ENCODE measurements at places on chromosomes 4 and X.

GRCh38 chr4:143668930-143669552, 31.4 kb downstream of the FREM3 start:
- DNase-seq, result no peak

- peak; percentile 13 for DNase-seq
These were observed at the start of gene GUCY1B1 for GRCh38 chr4:155758481-155759371. Gene GUCY1B1 (plus strand): TSS chr4:155759021. CDS start chr4:155759141, 120 bp downstream.

DNA sequence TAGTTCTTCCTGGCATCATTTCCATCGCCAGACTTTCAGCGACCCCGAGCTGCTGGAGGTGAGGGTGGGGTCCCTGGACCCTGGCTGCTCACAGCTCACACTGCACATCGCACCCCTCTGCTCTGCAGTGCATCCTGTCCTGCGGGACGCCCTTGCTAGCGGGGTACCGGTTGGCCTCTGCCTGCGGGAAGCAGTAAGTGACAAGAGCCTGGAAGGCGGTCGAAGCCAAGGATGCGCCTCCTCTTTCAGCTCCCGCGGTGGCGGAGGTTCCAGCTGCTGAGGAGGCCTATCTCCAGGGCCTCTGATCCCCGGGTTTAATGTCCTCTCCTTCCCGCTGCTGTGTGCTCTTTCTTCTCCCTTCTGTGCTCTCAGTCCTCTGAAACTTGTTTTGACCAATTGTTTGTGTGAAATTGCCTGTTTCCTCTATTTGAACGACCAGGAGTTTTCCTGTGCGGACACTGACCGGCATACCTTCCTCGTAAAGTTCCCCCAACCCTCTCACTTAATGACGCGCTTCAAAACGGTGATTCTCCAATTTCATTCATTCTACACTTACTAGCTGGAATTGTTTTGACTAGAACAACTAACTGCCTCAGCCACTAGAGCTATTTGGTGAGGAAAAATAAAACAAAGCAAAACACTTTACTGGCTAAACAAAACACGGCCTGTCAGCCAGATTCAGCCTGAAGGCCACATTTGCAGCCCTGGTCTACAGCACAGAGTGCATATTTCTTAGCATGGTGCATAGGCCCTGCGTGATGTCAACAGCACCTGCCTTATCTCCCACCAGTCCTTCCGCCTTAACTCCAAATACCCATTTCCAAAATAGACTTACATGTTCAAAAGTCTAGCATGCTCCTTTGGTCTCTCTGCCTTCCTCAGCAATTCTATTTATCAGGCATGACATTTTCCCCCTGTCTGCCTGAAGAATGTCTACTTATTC, 28.0 kb downstream of the MGAT4D start:
- no peak for DNase-seq

- no peak for DNase-seq
These were observed 10.9 kb upstream of the TMPRSS11D start for GRCh38 chr4:67894659-67895058.

DNA sequence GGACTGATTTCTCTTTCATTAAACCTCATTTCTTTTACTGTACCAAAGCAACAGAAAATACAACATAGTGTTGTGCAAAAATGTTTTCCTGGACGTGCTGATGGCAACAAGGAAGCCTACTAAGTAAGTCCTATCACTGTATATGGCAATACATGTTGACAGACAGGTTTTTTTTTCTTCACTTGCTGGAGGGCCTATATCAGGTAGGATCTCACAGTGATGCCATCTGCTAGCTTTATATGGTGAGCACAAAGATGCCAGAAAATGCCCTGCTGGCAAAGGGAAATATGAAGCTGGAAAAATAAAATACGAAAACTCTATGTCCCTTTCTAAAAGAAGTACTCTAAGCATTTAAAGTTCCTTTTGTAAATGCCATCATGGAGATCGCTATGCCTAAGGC, 119.0 kb upstream of the PDLIM3 start:
- DNase-seq, result no peak

- DNase-seq, result no peak
These were observed 253.2 kb downstream of the PDHA2 start for GRCh38 chr4:96093057-96093456.

DNA sequence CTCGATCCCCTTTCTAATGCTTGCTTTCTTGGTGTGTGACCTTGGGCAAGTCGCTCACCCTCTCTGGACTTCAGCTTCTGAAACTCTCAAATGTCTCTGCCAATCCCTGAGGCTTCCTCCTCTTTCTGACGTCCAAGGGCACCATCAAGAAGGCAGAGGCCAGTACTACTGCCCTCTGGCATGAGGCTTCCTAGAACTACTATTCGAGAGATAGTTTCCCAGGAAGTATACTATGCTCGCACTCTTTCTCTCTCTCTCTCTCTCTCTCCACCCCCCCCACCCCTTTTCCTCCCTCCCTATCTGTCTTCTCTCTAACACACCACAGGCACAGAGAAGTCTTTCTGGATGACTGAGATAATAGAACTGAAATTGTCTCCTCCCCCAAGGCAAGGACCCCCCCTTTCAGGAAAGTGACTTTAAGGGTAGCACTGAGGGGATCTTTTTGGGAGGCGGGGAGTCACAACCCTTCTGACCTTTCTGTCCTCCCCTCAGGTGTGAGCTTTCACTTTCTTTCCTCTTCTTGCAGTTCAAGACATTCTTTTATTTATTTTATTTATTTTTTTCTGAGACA, 20.0 kb upstream of the BCOR start:
- DNase-seq, result peak; percentile 45

DNA sequence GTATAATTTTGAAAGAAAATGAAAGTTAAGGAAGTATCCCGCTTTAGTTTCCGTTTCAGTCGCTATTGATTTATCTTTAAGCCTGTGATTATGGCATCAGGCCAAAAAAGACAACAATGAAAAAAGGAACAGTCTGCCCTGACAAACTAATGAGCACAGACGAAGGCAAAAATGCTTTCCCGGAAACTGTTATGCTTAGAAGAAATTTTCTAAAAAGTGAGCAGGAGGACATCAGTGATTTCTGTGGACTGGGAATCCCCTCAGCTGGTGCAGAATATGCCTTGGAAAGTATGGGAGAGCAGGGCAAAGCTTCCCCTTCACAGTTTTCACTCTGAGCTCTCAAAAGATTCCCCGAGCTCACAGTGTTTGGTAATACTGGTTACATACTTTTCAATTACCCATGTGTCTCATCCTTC, 5.1 kb upstream of the CXCL10 start:
- DNase-seq, result no peak

- no peak for DNase-seq
These were observed 36.4 kb downstream of the SLIT2 start for GRCh38 chr4:20288047-20288650.

DNA sequence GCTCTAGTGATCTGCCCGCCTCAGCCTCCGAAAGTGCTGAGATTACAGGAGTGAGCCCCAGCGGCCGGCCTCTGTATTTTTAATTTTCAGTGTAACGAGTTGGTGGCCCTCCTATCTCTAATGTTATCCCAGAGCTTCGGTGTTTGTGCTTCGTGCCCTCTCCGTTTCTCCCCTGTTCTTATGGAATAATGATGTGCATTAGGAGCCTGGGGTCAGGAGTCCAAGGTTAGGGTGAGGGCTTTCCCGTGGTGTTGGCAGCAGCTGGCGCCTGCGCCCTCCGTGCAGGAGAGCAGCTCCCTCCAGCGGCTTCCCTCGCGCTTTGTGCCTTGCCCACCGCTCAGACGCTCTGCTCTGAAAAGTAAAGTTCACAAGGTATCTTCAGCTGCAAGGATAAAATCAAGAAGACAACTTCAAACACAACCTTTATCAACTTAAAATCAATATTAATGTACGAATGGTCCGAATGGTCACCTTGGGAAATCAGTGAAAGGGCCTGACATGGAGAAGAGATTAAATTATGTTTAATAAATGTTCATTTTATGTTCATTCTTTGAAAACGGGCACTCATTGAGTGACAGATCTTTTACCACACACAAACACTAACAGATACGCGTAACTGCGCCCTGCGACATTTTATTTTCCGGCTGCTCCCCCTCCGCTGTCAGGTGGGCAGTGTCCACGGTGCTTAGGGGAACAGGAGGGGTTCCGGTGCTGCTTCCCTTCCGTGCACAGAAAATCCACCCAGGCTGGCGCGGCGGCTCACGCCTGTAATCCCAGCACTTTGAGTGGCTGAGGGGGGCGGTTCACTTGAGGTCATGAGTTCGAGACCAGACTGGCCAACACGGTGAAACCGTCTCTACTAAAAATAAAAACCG, 62.4 kb downstream of the TRAPPC11 start:
- no peak for DNase-seq

DNA sequence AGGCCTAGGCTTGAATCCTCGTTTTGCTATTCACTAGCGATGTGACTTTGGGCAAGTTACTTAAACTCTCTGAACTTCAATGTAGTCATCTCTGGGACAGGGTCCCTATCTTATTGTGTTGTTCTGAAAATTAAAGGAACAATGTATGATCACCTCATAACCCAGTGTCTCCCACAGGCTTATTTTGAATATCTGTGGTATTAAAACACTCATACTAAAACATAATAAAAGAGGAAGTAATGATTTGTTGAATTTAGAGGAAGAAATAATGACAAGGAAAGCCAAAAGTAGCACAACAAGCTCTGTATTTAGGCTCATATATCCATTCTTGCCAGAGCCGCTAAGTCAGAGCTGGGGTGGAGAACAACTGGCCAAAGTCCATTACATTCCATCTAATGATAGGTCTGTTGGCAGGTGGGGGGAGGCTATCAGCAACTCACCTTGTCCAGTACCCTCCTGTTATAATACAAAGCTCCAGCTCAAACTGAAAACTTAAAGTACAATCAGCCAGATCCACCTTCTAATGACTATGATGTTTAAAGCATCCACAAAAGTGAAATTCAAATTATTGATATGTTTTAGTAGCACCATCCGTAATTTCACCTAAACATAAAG, 64.5 kb upstream of the LSM6 start:
- no peak for DNase-seq

- DNase-seq, result no peak
These were observed 711.4 kb upstream of the GALNTL6 start for GRCh38 chr4:171101845-171102244.

GRCh38 chr4:78525559-78525958, 26.0 kb upstream of the ANXA3 start:
- DNase-seq, result no peak

GRCh38 chr4:155724731-155725130, 34.1 kb upstream of the GUCY1B1 start:
- no peak for DNase-seq

- no peak for DNase-seq
These were observed 5.2 kb upstream of the F11 start for GRCh38 chr4:186260504-186261448.

- no peak for DNase-seq
These were observed 37.3 kb downstream of the WDR1 start for GRCh38 chr4:10079256-10079655.

- no peak for DNase-seq
These were observed 195.7 kb upstream of the GK2 start for GRCh38 chr4:79603681-79604080.

DNA sequence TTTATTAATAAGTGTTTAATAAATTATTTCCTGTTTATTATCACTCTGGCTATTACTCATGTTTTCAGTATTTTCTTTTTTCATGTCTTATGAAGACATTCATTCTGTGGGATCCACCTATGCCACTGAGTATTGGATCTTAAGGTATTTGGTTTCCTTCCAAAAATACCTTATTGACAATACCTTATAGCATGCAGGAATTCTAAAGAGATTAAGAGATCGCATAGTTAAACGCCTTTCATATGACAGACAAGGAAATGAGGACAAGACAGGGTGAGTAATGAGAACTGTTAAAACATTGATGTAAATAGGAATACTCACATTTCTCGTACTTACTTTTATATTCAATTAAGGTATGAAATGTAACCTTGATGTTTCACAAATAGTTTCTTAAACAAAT, 38.2 kb upstream of the TMPRSS11B start:
- no peak for DNase-seq

GRCh38 chr4:43990551-43990950, 458.1 kb downstream of the KCTD8 start:
- no peak for DNase-seq

GRCh38 chrX:153993079-153993478, 20.5 kb downstream of the TMEM187 start:
- no peak for DNase-seq

GRCh38 chrX:144722307-144722706, 525.0 kb upstream of the SPANXN1 start:
- no peak for DNase-seq

- DNase-seq, result no peak
These were observed 17.0 kb upstream of the ADGRA3 start for GRCh38 chr4:22532896-22533295.

DNA sequence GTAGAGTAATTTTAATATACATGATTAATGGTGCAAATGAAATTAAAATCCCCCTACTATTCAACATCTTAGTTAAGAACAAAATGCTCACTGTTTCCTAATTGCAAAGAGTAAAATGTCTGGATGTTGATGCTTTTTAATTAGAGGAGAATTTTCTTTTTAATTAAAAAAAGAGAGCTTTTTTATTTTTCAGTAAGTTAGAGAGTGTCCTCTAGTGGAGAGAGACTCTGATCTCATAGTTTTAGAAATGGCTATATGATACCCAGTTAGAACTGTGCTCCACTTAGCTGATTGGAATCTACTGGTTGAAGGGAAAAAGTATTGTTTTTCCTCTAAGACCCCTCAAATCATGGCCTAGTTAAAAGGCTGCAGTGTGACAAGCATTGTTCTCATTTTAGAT, 312.0 kb upstream of the MAGEB2 start:
- no peak for DNase-seq

- DNase-seq, result no peak
These were observed 46.2 kb upstream of the BCOR start for GRCh38 chrX:40143987-40144386.

DNA sequence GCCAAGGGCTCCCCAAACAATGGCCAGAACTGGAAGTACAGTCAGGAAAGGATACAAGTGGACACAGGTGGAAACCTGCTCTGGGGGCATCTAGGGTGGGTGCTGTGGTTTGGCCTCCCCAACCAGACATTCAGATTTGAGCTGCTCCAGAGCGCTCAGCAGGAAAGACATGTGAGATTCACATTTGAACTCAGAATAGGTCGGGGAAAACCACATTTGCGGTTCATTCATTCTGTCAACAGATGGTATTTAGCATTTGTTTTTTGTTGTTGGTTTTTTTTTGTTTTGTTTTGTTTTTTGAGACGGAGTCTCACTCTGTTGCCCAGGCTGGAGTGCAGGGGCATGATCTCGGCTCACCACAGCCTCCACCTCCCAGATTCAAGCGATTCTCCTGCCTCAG, 44.0 kb downstream of the STEEP1 start:
- DNase-seq, result no peak

DNA sequence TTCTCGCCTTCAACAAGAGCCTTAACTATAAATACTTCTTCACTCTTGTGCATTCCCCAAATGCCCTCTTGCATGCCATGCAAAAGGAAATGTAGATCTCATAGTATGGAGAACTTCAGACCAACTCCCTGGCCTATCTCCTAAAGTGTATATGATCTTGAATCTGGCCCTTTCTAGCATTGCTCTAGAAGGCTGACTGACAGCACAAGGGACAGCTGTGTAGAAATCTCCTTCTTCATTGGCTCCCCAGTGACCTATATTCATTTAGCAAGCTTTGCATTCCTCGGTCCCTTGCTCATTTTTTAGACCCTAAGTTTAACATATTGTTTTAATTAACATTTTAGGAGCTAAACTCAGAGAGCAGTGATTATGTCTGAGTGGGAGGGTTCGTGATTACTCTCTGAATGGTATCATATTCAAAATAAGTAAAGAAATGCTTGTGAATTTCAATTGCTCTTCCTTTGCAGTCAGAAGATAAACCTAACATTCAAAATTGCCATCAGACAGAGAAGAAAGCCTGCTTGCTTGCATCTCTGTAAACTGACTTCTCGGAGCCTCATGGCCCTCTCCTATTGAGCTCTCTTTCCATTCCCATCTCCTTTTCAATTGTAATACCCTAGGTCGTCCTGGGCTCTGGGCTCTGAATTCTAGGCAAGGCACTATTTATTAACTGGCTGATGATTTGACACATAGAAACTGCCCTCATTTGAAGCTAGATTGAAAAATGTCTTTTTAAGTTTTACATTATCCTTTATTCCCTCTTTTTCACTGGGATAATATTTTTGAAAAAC, 120.3 kb upstream of the PRKG2 start:
- DNase-seq, result no peak

All from hematopoietic multipotent progenitor cell treated with erythropoietin and hydrocortisone succinate and interleukin-3 and kit ligand, for 17 days (in vitro differentiated cells).